ENCODE measurements at places on chromosomes 6 and 20.

DNA sequence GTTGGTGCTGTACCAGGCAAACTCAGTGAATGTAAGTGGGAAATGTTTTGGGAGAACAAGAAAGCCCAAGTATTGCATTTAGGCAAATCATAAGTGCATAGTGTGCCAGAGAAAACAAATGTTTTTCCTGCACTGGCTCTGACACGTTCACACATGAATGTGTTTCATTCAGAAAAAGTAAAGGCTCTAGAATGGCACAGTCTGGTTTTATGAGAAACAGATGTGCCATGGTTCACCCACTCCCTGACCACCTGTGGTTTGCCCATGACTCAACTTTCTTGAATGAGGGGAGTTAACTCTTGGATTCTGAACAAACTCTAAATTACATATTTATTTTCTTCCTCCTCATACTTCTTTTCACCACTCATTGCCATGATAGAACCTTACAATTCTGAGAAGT lies 126.9 kb downstream of the KCNQ5 start:
- DNase-seq, result no peak

DNA sequence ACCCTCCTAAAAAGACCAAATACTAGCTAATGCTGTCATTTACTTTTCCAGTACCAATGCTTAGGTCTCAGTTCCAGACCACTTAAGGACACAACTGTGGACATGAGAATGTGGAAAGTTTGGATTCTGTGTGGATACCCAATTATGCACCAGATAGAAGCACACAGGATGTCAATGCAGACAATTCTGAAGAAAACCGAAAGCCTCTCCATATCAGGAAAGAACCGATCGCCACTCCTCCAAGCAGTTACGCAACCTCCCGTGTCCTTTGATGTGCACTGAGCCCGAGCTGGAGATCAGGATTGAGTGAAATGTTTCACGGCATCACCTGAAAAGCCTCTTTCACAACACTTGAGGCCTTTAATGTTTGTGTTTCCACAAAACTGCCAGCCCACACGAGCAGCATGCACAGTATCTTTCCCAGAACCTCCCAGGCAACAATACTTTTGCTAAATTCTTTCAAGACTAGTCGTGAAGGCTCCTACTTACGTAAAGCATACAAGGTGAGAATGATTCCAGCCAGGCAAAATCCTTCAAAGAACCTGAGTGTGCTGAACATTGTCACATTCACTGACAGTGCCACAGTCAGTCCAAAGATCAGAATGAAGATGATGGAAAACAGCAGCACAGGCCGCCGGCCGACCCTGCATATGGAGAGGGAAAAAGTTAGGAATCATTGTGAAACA lies 47.0 kb downstream of the SLC22A23 start:
- DNase-seq, result no peak

DNA sequence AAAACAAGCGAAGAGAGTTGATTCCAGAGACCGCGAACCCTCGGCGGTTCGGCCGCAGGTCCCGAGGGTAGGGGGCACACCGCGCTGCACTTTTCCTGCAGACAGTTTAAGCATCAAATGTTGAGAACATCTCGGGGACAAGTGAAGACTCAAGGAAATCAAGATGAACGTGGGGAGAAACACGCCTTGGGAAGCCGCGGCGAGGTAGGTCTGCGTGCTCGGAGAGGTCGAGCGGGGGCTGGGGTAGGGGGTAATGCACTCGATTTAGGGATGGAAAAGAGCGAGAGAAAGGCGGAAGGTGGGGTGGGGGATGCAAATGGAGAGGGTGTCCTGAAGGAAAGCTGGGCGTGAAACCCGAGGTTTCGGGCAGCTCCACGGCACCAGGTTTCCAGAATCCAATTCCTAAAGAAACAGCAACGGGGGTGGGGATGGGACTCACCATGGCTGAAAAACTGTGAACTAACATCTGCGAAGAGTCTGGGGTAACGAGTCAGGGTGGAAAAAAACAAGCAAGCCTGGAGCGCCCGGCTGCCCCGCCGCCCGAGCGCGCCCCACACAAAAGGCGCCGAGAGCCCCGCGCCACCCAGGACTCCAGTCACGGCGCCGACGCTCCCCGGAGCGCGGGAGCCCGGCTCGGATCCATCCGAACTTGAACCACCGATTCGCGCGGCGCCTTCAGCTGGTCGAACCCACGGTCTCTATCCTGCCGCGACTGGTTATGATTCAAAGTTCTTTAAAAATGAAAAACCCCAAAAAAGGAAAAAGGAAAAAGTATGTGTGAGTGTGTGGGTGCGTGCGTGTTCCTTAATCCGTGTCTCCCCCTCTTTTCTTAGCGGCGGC lies 3.5 kb downstream of the TFAP2A start:
- DNase-seq, result no peak

- DNase-seq, result no peak
Observed at GRCh38 chr20:43506238-43506637, 1.3 kb upstream of the L3MBTL1 start.

DNA sequence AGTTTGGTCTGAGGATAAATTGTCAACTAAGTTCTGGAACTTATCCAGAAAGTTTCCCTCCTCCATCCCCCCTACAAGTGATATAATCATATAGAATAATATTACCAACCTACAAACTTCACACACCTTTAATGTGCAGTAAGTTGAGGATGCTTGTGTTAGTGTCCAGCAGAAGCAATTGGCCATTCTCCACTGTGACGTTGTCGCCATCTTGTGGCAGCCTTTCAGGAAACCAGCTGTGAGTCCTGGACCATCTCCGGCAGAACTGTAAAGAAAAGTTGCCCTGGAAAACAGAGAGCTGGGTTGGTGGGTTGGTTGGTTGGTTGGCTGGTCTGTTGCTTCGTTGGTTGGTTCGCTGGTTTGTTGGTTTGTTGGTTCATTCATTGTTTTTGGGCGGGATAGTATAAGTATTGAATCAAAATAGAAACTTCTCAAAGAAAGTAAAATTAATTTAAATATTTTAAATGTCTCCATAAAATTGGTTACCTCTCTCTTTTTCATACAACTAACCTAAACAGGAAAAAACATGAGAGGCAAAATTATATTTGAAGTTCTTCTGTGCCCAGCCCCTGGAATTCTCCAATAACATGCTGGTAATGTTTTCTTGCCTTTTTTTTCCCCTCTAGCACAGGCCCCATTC lies 127.5 kb downstream of the PKHD1 start:
- DNase-seq, result no peak

- no peak for DNase-seq
Observed at GRCh38 chr20:17699931-17700351, at the start of gene BANF2. Gene BANF2 (plus strand): TSS chr20:17699966. CDS start chr20:17725026, 25,060 bp downstream.

GRCh38 chr6:68741501-68742386 lies 106.7 kb downstream of the ADGRB3 start:
- no peak for DNase-seq

DNA sequence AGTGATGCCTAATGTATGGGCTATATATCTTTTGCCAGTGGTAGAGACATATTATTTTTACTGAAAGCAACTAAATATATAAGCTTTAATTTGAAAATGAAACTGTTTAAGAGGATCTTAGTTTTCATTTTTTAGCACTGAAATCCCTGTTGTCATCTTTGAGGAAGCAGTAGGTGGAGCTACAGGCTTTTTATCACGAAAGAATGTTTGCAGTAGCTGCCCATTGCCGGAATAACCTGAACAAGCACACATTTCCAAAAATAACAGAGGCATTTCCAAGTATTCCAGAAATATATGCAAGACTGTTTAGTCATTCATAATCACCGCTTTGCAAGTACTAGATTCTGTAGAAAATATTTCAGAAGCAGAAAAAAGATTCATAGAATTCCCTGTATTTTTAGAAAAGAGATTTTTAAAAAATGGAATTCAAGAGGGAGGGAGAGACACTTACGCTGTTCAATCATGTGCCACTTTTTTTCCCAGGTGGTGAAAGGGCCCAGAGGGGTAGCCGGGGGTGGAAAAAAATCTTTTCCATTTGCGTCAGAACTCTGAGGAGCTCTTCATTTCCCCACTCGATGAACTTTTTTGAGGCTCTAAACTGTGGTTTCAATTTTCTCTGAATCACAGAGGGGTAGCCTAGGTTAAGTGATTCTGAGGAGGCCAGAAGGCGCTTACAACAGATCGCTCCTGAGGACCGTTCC lies 142.5 kb upstream of the FERMT1 start:
- no peak for DNase-seq

Data from activated naive CD4-positive, alpha-beta T cell treated with anti-CD3 and anti-CD28 coated beads, Interleukin-2, amount 50 U/mL, for 16 hours (primary cell).